ENCODE measurements at places on chromosomes 11 and 22.

- no peak for DNase-seq
These were observed 110.0 kb downstream of the TIMP3 start for GRCh38 chr22:32911503-32911902.

GRCh38 chr11:117099696-117100095, 1.5 kb upstream of the SIK3 start:
- DNase-seq = no peak

GRCh38 chr22:24390156-24390555, 37.2 kb upstream of the ADORA2A start:
- no peak for DNase-seq

GRCh38 chr11:1642288-1643145, 12.9 kb downstream of the KRTAP5-5 start:
- DNase-seq = no peak

DNA sequence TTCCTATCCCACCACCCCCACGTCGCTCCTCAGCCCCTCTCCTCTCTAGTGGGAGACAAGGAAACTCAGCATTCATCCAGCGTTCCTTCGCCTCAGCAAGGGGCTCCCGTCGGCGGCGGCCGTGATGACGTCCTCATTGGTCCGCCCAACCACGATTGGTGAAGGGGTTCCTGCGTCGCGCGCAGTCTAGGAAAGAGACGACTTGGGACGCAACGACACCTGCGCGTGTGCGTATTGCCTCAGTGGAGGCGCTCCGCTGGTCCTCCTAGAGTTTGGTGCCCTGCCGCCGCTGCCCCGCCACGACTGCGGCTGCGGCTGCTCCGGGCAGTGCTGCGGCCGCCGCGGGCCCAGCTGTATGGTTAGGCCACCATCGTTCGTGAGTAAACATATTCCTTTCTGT, 56.6 kb downstream of the CCDC81 start:
- DNase-seq = peak; percentile 79

DNA sequence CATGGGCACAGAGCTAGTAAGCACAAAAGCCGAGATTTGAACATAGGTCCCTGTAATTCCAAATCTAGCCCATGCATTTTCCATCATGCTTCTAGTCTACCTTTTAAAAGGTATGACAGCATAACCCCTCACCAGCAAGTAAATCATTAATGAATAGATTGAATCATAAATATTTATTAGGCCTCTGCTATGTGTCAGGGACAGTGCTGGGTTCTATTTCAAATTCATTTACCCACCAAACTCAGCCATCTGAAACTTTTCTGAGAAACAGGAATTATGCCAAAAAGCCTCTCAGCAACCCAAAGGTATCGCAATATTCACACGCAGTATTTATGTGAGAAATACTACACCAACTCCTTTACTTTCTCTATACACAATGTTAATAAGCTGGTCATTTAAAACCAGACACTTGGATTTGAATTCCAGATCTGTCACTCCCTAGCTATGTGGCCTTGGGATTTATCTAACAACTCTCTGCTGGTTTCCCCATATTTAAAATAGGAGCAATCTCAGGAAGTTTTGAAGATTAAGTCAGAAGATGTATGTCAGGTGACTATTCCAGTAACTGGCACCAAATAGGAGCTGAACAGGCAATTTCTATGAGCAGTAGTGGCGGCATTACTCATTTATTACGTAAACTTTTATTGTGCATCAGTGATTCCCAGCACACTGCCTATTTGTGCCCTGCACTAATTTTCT, 191.4 kb downstream of the TENM4 start:
- no peak for DNase-seq

GRCh38 chr22:25728071-25728470, 13.9 kb upstream of the MYO18B start:
- no peak for DNase-seq

DNA sequence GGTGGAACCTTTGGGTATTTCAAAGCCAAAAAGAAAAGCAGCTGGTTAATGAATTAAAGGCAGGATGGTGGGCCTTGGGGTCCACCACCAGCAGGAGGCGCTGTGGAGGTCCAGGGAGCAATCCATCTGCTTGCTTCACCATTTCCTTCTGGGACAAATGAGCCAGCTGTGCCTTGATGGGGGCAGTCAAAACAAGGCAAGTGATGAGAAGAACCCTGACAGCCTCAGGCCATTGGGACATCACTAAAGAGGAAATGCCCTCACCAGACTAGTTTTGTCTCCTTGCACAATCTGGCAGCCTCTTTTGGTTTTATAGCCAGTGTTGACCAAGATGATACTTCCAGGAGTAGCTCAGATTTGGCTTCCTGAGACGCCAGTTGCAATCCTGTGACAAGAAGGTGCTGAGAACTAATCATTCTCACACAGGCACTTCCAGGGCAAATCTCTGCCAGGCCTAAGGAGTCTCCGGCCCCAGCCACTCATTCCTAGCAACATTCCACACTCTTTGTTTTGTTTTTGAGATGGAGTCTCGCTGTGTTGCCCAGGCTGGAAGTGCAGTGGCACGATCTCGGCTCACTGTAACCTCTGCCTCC, 38.2 kb upstream of the WEE1 start:
- peak; percentile 76 for DNase-seq

DNA sequence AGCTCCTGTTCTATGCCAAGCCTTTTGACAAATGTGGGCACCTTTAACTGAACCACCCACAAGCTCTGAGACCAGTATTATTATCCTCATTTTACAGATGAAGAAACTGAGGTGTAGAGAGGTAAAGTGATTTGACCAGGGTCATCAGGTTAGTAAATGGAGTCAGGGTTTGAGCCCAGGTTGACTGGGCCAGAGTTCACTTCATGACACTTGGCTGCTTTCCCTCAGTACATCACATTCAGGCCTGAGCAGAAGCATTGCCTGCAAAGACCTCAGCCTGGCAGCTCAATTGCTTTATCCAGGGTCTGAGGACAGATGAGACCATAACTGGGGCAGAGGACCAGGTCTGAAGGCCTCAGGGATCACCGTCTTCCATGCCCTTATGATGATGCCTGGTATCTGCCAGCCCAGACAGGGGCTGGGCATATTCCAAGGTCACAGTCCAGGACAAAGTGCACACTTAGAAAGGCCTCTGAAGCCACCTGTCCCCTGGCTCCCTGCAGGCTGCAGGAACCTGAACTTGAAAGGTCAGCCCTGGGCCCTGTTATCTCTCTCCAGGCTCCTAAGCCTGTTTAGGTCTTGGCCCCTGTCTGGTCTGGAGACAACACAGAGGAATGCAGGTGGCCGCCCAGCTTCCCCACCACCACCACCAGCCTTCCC, 32.0 kb downstream of the POU2AF3 start:
- no peak for DNase-seq

DNA sequence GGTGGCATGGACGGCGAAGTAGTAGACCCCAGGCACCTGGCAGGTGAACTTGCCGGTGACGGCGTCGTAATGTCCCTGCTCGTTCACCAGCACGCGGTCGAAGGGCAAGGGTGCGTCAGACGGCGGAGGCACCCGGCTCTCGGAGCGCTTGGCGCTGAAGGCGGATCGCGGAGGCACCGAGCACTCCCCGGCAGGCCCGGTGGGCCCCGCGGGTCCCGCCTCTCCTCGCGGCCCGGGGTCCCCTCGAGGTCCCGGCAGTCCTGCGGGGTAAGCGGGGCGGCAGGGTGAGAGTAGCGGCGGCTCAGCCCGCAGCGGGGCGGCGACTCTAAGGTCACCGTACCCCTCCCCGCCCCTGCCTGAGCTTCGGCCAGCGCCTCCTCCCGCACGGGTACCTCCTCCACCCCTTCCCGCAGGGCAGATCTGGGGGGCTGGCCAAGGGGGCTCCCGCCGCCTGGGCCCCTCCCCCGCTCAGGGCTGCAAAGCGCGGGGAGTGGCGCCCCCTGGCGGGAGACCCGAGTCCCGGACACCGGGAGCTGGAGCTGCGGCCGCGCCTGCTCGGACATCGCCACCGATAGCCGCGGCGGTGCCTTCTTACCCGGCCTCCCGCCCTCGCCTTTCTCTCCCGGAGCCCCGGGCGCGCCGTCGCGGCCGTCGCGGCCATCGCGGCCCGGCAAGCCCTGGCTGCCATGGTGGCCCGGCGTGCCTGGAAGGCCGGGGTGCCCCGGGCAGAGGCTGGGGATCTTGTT, 921 bp downstream of the C1QTNF5 start:
- peak; percentile 88 for DNase-seq

DNA sequence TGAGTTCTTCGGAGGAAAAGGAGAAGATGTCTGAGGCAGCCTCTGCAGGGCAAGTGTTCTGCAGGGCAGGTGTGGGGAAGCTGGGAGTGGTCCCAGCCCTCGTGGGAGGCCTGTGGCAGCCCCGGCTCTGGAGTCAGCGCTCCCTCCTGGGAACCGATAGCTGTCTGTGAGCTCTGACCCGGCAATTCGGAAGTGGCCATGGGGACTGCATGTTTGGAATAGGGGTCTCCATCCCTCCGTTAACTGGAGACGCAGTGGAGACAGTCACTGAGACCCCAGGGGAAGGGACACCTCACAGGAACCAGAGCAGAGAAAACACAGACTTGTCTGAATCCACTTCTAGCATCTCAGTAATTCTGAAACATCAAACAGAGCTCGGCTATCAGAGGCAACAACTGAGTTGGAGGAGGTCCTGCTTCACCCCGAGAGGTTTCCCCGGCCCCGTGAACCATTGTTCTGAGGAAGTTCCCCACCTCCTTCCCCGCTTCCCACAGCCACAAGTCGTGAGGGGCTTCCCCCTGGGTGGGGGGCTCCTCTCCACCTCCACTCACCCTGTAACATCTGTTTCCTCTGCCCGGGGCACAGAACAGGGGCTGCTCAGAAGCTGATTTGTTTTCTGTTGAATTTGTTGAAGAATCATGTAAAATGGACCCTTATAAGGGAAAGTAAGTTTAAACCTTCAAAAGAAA, 99.6 kb downstream of the BRD1 start:
- DNase-seq = no peak

GRCh38 chr11:117786135-117786870, 10.7 kb downstream of the DSCAML1 start:
- DNase-seq = no peak

DNA sequence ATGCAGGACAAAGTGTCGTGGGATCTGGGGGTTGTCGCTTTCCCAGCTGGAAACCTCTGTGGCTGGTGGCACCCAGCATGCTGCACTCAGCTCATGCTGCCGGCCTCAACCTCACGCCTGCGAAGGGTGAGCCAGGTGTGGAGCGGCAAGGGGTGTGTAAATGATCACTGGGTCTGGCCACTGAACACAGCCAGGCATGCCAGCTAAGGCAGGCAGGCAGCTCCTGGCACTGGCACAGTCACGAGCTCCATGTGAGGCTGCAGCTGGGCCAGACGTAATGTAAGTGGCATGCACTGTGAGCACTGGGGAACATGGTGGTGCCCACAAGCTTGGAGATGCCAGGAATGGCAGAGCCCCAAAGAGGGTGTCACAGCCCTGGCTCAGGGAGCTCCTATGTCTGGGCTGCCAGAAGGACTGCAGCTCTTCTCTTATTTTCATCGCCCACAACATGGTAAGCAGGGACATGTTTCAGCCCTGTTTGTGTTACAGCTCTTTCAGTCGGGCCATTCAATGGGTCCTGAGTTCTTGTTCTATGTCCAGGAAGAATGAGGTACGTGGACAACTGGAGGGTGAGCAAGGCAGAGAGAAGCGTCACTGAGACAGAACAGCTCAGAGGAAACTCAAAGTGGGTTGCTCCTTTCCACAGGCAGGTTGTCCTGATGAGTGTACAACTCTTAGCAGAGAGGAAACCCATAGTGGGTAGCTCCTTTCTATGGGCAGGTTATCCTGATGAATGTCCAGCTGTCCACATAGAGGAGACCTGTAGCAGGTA, 403.8 kb downstream of the CNTN5 start:
- DNase-seq = no peak

- no peak for DNase-seq
These were observed 465 bp downstream of the MAPK1 start for GRCh38 chr22:21866833-21867527.

DNA sequence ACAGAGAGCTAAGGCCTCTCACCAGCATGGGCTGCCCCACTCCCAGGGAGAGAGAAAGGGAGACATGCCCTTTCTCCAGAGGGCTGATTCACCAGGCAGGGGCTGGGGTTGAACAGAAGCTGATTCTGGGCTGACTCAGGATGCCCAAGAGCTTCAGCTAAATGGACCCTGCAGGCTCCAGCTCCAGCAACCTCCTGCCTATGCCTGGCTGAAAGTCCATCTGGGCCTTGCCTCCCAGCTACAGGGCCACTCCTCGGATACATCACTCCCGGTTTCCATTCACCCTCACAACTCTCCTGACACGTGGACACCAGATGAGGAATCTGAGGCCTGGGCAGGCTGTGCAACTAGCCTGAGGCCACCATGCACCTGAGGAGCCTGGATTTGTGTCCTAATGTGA, 215.5 kb downstream of the BUD13 start:
- DNase-seq = no peak

DNA sequence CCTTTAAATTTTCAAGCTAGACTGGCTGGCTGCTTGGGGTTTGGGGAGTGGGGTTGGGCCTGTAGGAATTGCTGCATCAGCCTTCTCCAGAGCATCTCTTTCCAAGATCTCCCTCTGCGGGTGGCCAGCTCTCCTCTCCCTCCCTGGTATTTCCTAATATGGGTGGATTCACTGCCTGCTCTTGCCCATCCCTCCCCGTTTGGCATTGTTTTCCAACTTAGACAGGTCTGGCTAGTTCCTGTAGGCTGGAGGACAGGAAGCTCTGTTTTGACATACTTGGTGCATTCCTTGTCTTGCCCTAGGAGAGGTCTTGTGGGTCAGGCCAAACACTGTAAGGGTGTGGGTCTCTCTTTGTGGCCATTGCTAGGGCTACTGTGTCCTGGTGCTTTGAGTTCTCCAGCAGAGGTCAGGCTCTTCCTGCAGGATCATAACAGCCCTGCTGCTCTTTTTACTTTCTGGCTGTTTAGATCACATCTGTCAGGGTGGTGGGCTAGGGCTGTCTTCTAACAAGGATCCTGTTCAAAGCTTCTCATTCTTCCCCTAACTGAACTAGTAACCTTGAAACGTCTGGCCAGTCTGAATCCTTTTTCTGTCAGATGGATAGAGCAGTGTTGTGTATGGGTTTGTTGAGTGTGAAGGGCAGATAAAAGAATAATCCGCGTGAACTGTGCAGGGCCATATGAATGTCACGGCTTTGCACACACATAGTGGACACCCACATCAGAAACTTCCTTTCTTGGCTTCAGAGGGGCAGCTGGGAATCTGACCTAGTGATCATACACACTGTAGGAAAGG, 18.3 kb upstream of the MICALL1 start:
- no peak for DNase-seq

DNA sequence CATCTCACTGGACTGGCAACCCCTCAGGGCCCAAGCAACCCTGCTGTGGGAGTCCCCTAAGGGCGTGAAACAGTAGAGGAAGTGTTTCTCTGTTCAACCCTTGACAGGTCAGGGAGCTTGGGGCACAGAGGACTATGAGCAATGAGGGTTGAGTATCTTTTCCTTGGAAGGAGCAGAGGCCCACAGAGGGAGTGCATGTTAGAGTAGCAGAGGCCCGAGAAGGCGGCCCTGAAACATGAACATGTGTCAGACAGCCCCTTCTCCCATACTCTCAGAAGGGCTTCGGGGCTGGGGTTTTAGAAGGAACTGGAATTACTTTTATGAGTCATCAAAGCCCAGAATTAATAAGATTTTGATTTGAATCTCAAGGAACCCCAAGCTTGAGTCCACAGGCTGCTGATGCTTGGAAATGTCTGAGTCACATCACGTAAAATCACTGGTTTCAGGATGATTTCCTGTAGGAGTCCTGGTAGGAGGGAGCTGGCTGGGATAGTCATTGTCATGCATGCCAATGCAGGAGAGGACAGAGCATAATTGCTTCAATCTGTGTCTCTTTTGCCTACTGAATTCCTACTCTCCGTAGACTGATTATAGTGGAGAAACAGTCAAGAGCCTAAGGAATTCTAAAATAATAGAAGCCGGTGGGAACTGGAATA, 22.6 kb downstream of the C11orf71 start:
- DNase-seq = no peak
